ENCODE measurements at places on chromosomes 7 and 10.

DNA sequence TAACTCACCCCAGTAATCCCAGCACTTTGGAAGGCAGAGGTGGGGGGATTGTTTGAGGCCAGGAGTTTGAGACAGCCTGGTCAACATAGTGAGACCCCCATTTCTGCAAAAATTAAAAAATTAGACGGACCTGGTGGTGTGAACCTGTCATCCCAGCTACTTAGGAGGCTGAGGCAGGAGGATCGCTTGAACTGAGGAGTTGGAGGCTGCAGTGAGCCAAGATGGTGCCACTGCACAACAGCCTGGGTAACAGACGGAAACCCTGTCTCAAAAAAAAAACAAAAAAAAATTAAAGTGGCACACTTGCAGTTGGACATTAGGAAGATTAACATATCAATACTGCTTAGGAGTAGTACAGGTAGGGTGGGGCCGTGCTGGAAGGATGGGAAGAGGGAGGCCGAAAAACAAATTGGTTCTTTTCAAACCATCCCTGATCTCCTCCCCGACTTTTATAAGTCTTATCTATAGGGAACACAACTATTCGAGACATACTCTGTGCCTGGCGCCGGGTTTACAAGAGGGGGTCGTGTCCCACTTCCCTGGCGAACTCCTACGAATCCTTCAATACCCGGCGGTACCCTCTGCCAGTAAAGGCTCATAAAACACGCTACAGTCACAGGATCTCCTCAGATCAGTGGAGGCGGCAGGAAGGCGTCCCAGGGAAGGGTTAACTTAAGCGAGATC lies 628 bp downstream of the TAF6 start:
- DNase-seq = no peak

DNA sequence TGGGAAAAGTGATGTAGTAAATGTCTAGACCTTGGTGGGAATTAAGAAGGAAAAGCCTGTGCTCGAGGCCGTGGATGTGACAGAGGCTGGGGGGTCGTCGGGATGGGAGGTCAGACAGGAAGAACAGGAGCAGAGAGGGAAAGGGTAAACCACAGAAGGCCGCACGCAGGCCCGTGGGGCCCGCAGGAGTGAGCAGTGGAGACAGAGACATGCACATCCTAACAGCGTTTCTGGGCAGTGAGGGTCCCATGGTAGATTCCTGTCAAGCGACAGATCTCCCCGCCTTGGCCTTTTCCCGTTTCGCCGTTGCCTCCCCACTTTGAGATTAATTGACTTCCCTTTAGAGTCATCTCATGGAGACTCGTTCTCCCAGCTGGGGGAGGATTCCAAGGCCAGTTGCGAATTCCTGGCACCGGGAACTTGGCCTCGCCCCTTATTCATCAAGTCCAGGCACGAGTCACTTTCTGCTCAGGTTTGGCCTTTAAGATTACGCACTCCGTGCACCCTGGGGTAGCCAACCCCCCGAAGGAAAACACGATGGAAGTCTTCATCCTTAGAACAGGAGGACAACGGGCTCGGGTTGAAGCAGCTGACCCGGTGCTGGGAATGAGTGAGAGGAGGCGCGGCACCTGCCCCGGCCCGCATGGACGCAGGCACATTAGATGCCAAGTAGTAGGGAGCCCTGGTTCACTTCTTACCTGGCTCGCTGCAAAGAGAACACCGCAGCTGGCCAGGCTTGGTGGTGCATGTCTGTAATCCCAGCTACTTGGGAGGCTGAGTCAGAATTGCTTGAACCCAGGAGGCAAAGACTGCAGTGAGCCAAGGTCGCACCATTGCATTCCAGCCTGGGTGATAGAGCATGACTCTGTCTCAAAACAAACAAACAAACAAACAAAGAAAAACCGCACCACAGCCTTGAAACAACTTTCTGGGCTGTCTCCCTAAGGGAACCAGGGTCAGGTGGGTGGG lies 315.2 kb upstream of the SHH start:
- no peak for DNase-seq

DNA sequence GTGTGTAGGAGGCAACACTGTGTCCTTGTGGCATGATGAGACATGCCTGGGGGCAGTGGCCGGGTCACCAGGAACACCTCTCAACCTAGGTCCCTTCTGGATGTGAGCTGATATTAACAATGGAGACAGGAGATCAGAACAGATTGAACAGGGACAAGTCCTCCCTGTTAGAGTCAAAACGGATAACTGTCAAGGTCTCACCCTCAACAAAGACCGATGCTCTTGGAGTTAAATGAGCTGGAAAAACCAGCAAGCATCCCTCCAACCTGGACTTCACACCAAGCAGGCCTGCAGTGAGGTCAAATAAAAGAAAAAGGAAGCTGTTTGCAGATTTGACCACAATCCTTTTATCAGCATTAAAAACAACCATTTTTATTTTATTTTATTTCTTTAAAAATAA lies 49.0 kb downstream of the SLIT1 start:
- no peak for DNase-seq

GRCh38 chr7:105971845-105972244 lies 8.8 kb downstream of the CDHR3 start:
- DNase-seq = no peak

GRCh38 chr7:33425395-33425794 lies 296.0 kb downstream of the BBS9 start:
- no peak for DNase-seq

- no peak for DNase-seq
These were observed 4.8 kb downstream of the ADRA2A start for GRCh38 chr10:111081595-111081994.

GRCh38 chr7:137977173-137977572 lies 24.7 kb downstream of the CREB3L2 start:
- DNase-seq = no peak

DNA sequence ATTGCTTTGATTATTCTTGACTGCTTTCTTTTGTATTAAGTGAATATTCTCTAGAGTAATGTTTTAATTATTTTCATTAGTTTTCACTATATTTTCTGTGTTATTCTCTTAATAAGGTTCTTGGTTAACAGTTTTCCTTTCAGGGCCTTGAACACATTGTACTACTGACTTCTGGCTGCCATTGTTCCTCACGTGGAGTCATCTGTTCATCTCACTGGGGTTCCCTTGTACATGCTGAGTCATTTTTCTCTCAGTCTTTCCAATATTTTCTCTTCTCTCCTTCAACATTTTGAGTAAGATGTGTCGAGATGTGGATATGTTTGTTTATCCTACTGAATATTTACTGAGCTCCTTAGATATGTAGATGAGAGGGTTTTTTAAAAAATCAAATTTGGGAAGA lies 400.7 kb downstream of the TCERG1L start:
- DNase-seq = no peak

GRCh38 chr7:129394982-129395914 lies 39.0 kb upstream of the STRIP2 start:
- no peak for DNase-seq

DNA sequence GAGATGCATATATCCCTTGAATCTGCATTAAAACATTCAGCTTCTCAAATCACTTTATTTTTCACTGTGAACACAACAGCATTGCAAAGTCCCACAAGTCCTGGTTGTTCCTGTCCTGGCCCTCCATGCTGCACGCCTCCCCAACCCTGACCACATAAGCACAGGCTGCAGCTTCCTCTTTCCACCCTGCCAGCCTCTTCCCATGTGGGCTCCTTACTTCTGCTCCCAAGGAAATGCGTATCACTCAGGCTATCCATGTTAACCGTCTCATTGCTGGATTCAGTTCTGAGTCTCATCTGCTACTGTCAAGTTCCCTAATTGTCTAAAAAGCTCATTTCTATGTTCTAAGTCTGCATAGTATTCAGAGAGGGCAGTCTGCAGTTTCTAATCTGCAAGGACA lies 89.7 kb upstream of the ZPBP start:
- DNase-seq = no peak

DNA sequence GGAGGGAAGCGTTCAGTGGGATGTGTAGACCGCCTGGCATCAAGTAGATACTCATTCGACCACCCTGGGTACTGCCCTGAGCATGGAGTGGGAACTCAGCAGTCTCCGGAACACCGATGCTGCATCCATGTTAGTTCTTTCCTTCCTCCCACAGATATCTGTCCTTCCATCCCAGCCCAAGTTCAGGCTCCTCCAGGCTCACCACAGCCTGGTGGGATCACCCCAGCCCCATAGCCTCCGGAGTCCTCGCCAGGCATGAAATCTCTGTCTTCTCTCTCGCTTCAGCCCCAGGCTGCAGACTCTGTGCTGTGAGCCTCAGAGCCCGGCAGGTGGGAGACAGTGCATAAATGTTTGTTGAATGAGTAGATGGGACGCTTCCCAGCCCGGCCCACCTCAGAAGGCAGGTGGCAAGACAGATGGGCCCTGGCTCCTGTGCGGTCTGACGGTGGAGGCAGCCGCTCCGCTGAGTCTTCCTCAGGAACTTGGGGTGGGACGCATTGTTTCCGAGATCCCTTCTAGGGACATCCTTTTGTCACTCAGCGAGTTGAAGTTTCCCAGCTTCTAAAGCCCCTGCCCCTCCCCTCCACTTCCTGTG lies 42.9 kb downstream of the ELFN1 start:
- no peak for DNase-seq

- DNase-seq = no peak
These were observed 94.9 kb upstream of the ZNF438 start for GRCh38 chr10:31126593-31126992.

DNA sequence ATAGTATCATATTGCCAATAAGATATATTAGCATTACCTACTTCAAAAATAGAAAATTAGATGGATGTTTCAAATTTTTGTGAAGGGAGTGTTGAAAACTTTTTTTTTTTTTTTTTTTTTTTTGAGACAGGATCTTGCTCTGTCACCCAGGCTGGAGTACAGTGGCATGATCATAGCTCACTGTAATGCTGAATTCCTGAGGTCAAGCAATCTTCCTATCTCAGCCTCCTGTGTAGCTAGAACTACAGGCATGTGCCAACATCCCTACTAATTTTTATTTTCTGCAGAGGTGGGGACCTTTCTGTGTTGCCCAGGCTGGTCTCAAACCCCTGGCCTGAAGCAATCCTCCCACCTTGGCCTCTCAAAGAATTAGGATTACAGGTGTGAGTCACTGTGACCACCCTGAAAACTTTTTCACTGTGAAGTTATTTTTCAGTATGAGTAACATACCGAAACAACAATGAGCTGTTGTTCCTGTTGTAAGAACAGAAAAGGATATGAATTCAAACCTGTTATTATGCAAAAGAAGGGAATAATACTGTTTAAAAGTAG lies 266.9 kb downstream of the NEBL start:
- no peak for DNase-seq

- no peak for DNase-seq
These were observed 68.6 kb downstream of the C7orf25 start for GRCh38 chr7:42843205-42843800.

DNA sequence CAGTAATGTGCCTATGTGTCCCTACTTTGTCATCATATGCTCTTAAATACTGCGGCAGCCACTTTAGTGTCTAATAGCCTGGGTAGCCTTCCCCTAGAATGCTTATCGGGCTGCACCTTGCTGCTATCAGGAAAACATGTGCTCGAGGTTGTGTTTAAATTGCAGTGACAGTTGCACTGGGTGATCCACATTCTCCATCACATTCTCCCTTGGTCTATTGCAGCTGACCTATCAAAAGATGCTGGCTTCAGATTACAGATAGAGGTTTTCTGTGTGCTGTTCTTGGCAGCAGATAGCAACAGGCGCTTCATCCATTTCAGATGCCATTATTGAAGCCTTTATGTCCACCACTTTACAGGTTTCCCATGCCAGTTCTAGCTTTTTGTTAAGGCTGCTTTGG lies 130.1 kb upstream of the MDFIC start:
- no peak for DNase-seq

GRCh38 chr10:4260483-4261124 lies 475.6 kb upstream of the KLF6 start:
- no peak for DNase-seq

DNA sequence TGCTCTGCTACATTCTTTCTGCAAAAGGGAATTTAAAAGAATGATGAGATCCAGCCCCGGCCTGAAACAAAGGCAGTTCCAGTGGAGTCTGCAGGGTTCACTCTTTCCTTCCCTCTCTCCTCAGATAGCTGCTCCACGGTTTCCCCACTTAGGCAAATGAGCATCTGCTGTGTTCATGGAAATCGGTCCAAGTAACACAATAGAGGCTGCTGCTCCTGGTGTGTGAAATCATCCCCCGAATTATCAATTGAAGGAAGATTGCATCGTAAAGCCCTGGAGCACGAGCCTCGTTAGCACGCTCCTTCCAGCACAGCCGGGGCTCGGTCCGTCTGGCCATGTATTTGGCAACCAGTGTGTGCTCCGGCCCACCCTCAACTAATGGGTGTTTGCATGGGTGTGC lies 108.3 kb upstream of the DPP6 start:
- no peak for DNase-seq

DNA sequence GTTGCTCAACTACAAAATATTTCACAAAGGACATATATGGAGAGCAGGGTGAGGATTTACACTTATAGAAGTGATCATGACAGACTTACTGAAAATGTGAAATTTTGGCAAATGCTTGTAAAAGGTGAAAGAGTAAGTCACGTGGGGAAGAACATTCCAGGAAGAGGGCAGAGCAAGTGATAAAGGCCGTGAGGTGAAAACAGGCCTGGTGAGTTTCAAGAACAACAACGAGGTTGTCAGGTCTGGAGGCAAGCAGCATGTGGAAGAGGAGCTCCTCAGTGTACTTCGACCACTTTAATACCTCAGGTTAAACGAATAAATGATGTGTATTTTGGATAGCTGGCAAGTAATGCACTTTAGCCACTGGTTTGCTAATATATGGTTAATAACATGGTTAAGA lies 706.7 kb downstream of the PCDH15 start:
- no peak for DNase-seq

- no peak for DNase-seq
These were observed 129.2 kb downstream of the CD36 start for GRCh38 chr7:80767654-80768053.

GRCh38 chr7:77450054-77450453 lies 33.9 kb upstream of the GSAP start:
- no peak for DNase-seq

DNA sequence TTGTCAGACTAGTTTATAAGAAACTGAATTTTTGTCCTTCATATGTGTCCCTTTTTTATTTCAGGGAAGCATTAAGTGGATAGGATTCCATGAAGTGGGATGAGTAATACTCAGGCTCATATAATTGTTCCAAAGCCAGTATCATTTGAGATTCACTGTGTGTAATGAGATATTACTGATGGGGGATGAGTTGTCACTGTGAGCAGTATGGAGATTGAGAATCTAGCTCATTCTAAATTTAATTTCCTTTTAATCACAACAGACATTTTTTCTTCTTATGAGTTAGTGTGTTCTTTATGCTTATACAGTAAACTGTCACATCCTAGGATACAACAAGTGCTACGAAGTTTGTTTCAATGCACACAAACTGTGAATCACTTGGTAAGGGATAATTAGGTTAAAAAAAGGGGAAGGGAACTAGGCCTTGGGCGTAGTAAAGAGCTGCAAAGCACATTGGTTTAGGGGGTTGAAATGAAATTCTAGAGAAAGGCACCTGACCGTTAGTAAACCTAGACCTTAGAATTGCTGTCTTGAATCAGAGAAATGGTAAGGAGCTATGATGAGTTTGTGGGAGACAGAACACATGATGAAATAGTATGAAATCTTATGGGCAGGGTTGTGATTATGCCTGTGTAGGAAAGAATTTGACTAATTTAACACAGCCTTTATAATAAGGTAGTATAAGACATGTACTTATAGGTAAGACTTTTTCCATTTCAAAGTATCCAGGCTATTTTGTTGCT lies 153.4 kb downstream of the MLLT10 start:
- no peak for DNase-seq

GRCh38 chr7:127322832-127323493 lies 69.5 kb downstream of the ZNF800 start:
- no peak for DNase-seq

- DNase-seq = no peak
These were observed 520 bp downstream of the ELAPOR2 start for GRCh38 chr7:87058744-87059524.
